ENCODE measurements at places on chromosomes 5 and 9.

DNA sequence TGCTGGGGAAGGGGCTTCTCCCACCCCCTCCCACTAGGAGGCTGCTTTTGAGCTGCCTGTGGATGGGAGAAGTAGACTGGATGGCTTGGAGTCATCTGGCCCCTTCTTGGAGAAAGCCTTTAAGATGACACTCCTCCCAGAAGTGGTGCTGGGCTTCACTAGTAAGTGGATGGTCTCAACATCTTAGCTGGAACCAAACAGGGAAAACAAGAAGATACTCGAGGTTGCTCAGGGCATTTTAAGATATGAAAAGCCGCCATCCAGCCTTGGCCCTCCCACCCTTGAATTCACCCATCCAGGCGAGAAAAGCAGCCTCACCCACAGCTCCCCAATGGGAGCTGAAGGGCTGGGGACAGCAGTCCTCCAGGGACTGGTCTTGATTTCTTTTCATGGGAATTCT, 7.8 kb upstream of the SMIM32 start:
- no peak for DNase-seq

GRCh38 chr5:63398346-63398745, 563.9 kb downstream of the HTR1A start:
- no peak for DNase-seq

GRCh38 chr9:92378865-92379560, 25.4 kb downstream of the OGN start:
- DNase-seq, result peak; percentile 52

- no peak for DNase-seq
These were observed 42.5 kb downstream of the KCNIP1 start for GRCh38 chr5:170546282-170546681.

- DNase-seq, result no peak
These were observed 22.1 kb downstream of the LCP2 start for GRCh38 chr5:170275376-170275994.

- DNase-seq, result no peak
These were observed 173.8 kb downstream of the COL23A1 start for GRCh38 chr5:178416206-178416882.

GRCh38 chr5:57598097-57598496, 115.5 kb upstream of the ACTBL2 start:
- DNase-seq, result no peak

- DNase-seq, result no peak
These were observed 27.9 kb upstream of the DTWD2 start for GRCh38 chr5:119016125-119016774.

DNA sequence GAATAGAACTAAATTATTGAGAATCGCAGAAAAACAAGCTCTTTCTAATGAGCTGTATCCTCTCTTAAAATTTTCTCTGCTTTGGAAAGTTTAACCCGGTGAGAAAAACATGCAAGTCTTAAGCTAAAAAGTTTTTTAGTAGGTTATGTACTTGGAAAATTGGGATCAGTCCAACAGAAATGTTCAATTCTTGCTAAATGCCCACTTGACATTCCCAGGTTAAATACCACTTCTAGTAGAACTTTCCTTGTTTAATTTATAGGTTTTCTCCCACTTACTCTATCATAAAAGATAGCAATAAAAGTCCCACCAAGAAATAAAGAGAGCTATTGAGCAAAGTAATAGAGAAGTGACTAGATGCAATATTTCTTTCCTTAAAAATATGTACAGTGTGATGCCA, 157.1 kb downstream of the CCDC192 start:
- DNase-seq, result no peak

DNA sequence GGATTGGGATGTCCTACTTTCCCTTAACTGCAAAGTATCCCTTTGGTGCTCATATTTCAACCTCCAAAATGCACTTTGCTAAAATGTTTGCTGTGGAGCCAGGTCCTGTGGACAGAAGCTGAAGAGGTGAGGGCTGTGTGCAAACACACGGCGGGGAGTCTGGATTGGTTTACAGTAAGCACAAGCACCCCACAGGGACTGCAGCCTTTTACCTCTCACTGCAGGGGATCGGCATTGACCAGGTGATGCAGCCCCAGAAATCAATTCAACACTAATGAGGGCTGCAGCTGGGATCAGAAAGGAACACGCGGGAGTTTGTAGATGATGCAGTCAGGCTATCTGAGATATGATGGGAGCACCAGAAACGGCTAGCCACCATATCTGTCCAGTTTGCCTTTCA, 450.9 kb downstream of the CCDC171 start:
- DNase-seq, result no peak

- peak; percentile 18 for DNase-seq
These were observed 30.2 kb downstream of the MLANA start for GRCh38 chr9:5920860-5921328.

GRCh38 chr5:108884736-108885135, 137.0 kb downstream of the FER start:
- DNase-seq, result peak; percentile 8

- no peak for DNase-seq
These were observed 11.0 kb upstream of the ADAMTS2 start for GRCh38 chr5:179355976-179356974.

- DNase-seq, result no peak
These were observed 58.2 kb downstream of the EHMT1 start for GRCh38 chr9:137676998-137677397.

DNA sequence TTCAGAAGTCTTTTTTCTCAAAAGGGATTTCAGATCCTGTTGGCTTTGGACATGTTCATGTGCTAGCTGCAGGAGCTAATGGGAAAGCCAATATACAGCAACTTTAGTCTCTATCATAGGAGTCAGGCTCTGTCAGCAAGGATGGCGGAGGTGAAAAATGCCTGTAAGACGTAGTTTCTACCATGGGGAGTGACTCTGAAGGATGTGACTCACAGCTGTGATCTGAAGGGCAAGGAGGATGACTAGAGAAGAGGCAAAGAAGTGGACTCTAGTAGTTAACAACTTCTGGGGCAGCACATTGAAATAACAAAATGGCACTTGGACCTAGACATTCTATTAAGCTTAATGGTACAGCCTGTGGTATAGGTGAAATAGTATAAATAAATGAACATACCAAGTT, 3.1 kb upstream of the NDUFS4 start:
- DNase-seq, result no peak

GRCh38 chr9:108663422-108663821, 192.4 kb downstream of the ACTL7B start:
- no peak for DNase-seq

DNA sequence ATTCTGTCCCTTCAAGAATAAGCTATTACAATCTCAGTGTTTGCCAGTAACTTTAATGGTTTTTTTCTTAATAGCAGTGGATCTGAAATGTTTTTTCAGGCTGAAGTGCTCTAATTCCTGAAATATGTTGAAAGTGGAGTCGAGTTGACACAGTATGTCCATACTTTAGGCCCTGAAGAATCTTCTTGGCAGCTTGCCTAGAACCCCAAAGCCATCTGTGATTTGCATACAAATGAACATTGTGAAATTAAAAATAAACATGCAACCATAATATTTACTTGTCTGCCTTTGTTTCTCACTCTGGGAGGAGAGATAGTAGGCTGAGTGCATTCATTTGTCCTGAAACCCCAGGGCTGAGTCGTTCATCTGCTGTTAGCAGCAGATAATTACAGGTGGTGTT, 152.7 kb downstream of the ADCY2 start:
- no peak for DNase-seq

DNA sequence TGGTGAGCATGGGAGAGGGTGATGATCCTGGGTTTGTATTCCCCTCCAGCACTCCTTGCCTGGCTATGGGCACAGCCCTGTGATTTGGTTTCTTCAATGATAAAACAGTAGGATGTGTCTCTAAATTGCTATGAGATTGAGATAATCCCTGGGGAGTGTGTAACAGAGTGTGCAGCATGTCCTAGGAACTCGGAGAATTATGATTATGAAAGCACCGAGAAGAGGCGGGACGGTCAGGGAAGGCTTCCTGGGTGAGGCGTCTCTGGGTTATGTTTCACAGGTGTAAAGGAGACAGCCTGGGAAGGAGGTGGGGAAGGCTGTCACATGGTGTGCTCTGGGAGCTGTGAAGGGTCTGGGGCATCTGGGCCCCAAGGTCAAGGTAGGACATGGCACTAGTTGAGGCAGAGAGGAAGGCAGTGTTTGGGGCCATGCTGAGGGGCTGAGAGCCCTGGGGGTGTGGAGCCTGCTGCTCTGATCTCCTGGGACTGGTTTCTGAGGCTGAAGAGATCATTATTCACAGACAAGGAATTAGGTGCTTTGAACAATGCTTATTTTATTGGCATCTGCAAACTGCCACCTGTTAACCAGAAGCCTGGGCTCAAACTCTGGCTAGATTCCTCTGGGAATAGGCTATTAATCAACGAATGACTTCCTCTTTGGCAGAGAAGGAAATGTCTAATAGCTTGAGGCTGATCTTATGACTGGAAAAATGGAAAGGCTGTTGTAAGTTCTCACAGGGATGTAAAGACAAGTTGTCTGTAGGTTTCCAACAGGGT, 73.8 kb upstream of the IL12B start:
- DNase-seq, result no peak

Measured in fibroblast of skin of left quadriceps (primary cell).